EH (cell line): ENCODE measurements at places on chromosomes 2 and 18.
A peak's percentile ranks its signal among the peaks of the same experiment; 100 is the strongest.

DNA sequence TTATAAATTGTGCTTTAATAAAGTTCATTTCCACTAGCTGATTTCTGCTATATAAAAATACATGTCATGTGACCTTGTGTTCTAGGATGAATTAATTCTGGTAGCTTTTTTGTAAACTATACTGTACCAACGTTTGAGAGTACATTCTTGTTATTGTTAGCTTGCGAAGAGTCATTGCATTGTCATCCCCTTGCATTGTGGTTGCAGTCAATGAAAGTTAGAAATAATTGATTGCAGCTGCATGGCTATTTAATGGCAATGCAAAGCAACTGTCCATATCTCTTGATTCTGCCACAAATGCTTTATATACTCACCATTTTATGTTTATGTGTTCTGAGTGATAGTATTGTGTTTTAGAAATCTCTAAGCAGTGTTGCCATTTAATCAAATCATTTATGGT, 91.6 kb downstream of the ZNF407 start:
- peak; percentile 80 for DNase-seq

DNA sequence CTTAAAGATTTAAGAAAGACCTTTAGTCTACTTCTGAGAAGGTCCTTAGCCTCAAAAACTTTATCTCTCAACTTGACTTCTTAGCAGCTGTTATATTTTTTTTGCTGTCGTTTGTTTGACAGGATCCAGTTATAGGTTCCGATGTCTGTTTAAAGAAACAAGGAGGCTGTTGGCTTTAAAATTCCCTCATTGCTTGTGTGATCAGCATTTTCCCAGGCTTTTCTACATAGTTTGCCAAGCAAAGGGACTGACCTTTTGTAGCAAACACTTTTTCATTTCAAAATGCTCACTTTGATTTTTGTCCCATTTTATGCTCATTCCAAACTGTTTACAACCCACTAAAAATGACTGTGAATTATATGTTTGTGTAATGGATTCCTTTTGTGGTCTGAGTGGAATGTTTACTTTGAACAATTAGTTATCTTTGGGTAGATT, 394.9 kb downstream of the ARHGAP15 start:
- DNase-seq: peak; percentile 95

DNA sequence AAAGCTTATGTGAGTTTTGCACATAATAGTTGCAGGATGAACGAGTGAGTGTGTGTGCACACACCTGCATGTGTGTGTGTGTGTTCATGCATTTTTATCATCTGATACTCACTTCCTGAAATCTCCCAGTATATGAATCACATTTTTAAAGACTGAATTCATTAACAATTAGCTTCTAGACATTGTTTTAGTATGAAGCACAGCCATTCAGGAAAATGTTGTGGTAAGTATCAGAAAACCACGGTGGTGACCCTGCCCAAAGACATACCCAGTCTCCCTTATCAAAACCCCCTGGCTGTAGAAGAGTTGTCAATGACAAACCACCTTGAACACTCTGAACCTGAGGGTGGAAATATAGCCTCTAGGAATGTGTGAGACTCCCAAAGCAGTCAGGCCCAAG, 220.8 kb downstream of the ALK start:
- peak; percentile 22 for DNase-seq

- DNase-seq: no peak
These were observed 74.8 kb downstream of the HS1BP3 start for GRCh38 chr2:20575935-20576597.

DNA sequence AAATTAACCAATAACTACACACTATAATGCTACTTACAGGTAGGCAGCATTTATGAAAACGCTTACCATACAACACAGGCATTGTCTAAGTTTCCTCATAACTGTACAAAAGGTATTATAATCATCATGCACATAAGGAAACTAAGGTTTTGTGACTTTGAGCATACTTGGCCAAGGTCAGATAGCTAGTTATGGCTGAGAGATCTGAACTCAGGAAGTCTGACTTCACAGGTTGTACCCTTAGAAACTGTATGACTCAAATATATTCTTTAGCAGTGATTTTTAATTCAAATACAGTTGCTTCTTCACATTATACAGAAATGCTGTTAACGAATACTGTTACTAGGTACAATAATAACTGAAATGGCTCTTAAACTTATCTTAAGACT, 89.3 kb downstream of the TRIP12 start:
- DNase-seq: no peak

DNA sequence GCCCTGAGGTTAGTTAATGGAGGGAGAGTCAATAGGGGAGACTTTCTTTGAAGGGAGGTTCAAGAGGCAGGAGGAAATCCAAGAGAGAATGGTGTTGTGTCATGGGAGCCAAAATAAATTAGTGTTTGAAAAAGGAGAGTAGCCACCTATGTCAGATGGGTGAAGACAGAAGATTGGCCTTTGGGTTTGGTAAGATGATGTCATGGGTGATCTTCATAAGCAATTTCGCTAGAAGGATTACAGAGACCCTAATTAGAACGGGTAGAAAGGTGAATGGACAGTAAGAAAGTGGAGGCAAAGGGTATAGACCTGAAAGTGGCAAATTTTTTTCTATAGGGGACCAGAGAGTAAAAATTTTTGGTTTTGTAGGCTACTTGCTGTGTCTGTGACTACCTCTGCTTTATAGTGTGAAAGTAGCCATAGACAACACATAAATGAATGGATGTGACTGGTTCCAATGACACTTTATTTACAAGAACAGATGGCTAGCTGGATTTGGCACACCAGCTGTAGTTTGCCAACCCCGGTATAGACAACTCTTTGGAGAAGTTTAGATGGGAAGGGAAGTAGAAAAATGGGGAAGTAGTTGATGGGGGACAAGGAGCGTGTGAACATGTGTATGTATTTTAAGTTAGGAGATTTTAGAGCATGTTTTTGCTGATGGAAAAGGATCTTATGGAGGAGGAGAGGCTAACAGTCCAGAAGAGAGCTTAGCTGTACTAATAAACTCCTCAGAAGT, 9.3 kb downstream of the STAMBP start:
- DNase-seq: no peak

DNA sequence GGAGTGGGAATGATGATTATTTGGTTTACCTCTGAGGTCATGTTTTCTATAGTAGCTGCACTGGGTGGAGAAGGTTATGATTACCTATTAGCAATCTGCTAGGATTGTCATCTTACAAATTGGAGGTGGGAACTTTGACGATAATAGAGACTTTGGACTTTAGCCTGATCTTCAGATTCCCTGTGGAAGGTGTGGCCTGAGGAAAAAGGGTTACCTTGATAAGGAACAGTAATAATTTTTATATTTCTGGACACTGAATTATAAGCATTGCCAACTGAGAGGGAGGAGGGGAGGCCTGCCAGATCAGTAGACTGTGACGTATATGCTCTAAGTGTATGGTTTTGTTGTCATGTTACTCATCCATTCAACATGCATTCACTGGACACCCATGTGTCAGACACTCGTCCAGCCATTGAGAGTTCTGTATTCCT, 183.4 kb upstream of the FOSL2 start:
- no peak for DNase-seq

DNA sequence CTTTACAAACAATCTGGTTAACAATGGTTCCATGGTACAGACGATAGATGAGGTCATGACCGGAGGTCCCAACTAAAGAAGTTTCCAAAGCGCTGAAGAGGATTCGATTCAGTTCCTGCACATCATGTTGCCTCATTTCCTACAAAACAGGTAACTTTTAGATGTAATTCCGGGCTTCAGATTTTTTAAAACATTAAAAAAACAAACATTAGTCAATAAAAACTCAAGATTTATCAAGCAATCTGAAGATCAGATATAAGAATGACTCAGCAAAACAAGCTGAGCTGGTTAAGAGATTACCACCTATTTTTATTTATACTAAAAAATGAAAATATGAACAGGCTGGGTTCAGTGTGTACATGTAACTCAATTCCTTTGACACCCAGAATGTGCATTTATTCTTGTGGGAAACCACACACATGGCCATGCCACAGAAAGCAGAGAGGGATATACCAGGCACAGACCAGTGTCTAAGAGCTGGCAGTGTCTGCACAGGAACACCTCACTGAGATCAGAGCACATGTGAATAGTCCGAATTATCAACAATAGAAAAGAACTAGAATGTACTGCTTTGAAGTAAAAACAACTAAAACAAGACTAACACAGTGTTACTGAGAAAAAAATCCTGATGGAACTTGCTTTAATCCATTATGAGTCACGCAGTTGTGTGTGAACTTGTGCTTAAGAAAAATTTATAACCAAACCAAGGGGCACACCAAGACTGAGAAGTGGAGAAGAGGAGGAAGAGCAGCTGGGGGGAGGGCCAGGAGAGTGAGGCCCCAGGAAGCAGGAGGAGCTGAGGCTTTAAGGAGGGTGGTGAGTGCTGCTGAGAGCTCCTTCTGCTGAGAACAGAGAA, 9.5 kb downstream of the USP40 start:
- DNase-seq: peak; percentile 92

DNA sequence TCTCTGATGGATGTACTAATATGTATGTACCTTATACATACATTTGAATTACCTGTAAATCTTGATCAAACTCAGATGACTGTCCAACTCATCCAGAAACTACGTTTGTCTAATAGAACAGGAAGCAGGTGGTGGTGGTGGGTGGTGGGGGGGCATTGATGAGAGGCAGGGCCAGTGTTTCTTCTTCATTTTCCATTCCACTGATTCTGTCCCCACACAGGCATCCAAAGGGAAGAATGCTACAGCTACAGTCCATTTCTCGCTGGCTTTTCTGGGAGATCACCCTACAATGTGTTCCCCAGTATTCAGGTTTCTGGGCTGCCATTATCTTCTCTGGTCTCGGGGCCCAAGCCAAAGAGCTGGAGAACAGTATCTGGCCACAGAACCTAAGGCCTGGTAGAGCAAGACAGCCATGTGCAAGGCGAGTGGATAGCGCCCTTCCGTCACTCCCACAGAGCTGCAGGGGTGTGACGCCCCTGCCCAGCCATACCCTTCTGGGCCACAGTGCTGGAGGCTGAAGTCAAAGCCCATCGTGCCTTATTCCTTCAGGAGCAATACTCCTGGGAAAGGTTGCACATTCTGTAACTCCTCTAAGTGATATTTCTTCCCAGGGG, 54.5 kb downstream of the BCL11A start:
- DNase-seq: no peak

DNA sequence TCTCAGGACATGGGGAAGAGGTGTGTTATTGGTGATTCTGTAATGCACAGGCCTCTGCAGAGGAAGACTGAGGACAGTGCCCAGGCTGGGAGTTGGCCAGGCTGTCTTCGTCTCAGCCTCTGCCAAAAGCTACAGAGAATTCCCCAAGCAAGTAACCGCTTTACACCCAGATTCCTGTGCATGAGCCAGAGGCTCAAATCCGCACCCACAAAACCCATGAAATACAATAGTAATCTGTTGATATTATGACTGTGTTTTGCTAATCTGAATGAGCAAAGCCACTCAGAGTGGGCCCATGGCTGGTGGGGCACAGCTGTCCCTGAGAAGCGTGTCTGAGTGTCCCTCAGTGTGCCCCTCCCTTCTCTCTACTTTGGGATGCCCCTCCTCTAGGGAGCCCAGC, 149.5 kb upstream of the PXDN start:
- DNase-seq: no peak

DNA sequence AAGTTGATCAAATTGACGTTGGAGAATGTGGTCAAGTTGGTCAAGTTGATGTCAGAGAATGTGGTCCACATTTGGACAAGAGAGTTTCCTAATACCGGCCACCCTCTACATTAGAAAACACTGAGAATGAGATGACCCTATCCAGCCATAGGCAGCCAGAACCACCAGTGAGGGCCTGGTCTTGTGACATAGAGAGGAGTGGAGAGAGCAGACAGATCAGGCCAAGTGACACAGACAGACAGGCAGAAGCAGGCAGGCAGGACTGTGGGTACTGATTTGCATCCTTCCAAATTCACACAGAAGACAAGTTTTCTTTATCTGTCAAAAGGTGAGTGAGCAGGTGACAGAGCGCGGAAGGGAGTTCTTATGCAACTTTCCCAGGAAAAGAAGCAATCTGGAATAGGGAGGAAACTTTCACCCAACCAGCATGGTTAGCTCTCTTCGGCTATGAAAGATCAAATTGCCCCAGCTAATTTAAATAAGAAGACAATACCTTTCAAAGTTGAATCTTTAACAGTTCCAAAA, 109.1 kb upstream of the PID1 start:
- DNase-seq: no peak

DNA sequence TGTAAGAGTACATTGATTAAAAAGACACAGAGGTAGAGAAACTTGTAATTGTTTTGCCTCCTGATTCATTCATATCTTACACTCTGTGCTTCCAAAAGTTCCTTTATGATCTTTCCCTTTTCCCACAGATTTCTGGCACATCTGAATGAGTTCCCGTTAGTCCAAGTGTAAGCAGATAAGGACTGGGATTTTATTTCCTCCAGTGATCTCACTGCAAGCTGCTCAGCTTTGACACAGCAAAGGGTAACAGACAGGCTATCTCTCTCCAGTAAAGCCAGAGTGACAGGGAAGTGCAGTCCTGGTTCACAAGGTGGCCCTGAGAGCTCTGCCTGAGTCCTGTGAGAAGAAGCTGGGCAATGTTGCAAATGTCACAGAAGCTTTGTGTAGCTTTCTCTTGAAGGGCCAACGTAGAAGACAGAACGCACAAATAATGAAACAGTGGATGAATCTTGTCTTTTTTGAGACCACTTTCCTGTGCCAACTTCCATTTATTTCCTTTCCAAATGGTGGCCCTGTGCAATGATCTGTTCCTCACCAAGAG, 32.5 kb upstream of the KCNE4 start:
- no peak for DNase-seq

DNA sequence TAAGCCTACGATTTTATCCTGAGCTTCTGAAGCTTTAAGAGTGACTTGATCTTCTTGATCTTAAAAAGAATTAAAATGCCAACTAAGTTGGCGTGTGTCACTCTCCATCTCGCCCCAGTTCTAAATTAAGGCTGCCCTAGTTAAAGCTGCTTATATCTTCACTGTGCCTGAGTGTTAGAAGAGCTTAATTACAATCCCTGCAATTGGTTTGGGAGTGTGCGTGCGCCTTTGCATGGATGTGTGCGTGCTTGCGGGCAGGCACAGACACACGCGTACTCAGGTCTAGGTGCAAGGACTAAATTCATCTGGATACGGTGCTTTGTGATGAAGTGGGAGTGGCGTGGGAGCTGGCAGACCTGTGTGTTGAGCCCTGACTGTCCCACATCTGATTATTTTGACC, 201.5 kb downstream of the FAM210A start:
- no peak for DNase-seq

GRCh38 chr2:84849271-84849952, 31.5 kb downstream of the TRABD2A start:
- DNase-seq: peak; percentile 52

DNA sequence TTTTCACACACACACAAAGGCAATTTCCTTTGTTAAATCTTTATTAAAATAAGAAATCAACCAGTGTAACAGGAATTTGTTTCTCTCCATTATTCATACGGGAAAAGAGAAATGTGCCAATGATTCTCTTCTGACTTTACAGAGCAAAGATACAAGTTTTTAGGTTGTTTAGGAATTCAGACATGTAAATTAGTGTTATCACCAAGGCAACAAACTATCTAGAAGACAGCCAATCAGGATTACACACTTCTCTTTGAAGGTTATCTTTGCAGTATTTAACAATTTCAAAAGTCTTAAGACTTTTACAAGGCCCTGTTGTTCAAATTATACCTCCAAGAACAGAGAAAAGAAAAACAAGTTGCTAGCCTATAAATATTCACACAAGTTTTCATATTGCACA, 14.5 kb downstream of the CD302 start:
- no peak for DNase-seq
